ENCODE measurements at places on chromosomes 5 and 9.

DNA sequence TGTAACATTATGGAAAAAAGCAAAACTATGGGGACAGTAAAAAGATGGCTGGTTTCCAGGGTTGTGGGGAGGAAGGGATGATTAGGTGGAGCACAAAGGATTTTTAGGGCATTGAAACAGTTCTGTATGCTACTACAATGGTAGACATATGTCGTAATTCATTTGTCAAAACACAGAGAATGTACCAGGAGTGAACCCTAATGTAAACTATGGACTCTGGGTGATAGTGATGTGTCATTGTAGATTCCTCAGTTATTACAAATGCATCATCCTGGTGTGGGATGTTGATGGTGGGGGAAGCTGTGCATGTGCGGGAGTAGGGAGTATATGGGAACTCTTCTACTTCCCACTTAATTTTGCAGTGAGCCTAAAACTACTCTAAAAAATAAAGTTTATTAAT is 135.0 kb upstream of the GABRP start:
- DNase-seq = peak; percentile 89

DNA sequence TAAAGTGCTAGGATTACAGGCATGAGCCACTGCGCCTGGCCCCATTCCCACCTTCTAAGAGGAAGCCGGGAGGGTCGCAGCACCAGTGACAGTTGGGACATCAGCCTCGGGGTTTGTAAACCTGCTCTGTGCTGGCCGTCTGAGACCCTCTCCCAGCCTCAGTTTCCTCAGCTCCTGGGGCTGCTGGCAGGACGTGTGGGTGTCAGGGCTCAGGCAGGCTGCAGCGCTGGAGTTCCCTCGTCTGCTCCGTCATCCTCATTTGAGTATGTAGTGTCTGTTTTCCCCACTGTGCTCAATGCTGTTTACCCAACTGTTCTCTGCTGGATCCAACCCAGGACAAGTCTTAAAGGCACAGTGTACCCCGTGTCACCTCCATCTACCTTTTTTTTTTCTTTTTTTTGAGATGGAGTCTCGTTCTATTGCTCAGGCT is 2.0 kb upstream of the NINJ1 start:
- DNase-seq = peak; percentile 83

- DNase-seq = no peak
Measured at GRCh38 chr5:174010365-174010764, 21.4 kb downstream of the C5orf47 start.

GRCh38 chr5:135011355-135012032 is 22.5 kb downstream of the PITX1 start:
- DNase-seq = no peak

DNA sequence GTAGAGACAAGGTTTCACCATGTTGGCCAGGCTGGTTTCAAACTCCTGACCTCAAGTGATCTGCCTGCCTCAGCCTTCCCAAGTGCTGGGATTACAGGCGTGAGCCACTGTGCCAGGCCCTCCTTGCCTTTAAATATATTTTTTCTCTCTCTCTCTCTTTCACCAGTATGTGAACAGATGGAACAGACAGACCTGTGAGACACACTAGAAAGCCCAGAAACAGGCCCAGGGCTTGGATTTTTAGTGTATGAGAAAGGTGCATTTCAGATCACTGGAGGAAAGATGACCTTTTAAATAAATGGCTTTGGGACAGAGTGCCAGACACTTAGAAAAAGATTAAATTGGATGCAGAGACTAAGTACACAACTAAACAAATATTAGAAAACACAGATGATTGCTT is 3.1 kb downstream of the RASGEF1C start:
- DNase-seq = no peak

DNA sequence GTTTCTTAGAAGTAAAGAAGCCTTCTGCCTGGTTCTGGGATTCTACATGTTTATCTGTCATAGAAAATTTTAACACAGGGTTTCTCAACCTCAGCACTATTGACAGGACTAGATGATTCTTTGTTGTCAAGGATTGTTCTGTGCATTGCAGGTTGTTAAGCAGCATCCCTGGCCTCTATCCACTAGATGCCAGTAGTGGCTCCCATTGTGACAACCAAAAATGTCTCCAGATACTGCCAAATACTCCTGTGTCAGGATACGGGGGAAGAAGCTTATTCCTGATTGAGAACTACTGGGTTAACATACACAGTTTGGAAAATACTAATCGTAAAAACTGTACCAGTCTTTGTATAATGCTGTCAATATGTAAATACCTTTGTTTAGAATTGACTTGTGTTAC is 167.1 kb downstream of the NIPBL start:
- peak; percentile 5 for DNase-seq

DNA sequence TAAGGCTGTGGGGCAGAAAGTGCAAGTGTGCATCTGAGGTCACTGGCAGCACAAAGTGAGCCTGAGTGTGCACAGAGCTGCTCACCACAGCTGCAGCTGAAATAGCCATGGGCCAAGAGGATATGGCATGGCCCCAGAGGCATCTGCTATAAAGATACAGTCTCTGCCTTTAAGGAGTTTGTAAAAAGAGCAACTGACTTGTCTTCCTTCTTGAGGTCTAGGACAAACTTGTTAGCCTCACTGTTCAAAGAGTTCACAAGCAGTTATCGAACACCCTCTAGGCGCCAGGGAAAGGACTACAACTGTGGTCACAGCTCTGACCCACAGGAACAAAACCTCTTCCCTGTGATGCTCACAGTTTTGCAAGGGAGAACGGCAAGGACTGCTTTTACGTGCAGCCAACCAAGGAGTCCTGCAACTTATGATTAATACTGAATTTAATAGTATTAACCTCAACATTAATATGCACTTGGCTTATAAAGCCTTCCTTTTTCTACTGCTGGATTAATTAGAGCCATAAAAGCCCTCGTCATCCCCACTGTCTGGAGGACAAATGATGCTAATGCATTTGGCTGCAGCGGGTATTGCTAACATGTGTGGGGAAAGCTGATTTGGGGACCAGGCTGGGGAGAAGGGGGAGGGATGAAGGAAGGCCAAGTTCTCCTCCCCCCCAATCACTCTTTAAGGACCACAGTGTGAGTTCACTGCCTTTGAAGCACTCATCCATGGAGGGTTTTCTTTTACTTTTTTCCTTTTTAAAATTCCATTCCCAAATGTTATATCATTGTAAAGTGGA is 189.8 kb upstream of the TRIM32 start:
- no peak for DNase-seq

- no peak for DNase-seq
Measured at GRCh38 chr9:38033941-38034340, 35.1 kb downstream of the SHB start.

DNA sequence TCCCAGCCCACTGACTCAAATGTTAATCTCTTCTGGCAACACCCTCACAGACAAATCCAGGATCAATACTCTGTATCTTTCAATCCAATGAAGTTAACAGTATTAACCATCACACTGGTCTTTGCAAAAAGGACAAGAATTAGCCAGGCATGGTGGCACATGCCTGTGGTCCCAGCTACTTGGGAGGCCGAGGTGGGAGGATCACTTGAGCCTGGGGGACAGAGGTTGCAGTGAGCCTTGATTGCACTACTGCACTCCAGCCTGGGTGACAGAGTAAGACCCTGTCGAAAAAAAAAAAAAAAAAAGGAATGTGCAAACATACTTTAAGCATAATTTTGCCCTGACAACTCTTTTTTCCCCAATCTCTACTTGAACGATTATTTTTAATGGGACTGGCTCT is 57.9 kb upstream of the ERBIN start:
- DNase-seq = no peak

DNA sequence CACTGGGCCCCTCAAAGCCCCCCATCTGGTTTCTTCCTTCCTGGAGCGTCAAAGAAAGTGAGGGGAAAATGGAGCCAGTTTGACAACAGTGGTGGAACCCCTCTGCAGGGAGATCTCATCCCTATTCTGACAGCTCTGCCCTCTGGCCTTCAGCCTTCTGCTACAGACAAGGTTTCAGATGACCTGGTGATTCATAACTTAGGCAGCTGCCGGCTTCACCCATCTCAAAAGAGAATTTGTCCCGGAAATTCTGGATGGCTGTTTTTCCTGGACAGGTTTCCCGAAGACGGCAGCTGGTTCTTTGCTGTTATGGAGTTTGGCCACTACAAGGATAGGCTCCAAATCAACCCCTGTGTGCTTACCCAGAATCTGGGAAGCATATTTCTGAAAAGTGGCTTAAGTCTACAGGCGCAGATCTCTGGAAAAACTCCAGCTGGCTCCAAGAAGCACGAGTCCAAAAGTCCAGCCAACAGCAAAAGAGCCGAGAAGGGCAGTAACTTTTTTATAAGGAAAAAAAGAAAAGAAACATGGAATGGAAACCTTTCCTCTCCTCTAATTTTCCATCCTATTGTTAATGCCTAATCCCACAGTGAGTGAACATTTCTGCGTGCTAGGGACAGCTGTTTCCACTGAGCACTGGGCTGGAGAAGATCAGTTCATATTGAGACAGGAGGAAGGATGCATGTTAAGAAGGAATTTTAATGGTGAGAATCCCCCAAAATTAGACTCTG is 54.5 kb downstream of the ZNF366 start:
- peak; percentile 73 for DNase-seq

DNA sequence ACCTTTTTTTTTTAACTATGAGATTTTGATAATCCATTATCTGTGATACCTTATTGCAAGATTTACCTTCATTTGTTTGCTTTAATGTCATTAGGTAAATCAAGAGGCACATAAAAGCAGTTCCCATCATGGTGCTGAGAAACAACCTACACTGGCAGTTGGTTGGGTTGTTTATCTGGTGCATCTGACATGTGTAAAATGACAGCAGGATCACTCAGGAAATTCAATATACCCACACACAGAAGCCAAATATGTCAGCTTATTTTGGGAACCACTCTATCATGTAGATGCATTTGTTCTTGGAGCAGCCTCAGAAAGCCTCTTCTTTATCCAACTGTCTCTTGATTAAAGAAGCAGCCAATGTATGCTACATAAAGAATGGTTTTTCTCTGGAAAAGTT is 7.8 kb upstream of the CCDC192 start:
- no peak for DNase-seq

DNA sequence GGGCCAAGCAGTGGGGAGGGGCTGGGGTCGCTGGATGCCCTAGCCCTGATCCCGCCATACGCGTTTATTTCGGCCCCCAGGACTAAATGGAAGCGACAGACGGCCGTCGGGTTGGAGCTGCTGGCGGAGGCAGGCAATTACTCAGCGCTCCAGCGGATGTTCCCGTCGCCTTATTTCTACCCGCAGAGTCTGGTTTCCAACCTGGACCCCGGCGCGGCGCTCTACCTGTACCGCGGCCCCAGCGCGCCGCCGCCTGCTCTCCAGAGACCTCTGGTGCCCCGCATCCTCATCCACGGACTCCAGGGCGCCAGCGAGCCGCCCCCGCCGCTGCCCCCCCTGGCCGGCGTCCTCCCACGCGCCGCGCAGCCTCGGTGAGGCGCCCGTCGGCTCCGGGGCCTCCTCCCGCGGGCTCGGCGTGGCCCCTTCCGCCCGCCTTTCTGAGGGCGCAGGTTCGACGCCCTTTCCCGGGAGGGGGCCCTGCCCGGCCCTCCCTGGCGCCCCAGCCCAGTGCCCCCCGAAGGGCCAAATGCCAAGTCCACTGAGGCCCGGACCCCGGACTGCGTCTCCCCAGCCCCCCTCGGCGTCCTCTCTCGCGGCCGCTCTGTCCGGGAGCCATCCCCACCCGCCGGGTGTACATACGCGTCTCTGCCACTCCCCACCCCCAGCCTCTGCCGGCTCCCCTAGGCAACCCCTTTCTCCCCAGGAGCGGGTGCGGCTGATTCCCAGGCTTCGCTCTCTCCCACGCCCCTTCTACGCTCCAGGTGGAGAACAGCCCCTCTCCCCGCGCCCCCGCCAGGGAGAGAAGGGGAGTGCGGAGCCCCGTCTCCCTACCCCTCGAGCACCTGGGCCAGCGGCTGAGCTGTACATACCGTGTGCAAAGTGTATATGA is 7.0 kb downstream of the BARHL1 start:
- DNase-seq = no peak

DNA sequence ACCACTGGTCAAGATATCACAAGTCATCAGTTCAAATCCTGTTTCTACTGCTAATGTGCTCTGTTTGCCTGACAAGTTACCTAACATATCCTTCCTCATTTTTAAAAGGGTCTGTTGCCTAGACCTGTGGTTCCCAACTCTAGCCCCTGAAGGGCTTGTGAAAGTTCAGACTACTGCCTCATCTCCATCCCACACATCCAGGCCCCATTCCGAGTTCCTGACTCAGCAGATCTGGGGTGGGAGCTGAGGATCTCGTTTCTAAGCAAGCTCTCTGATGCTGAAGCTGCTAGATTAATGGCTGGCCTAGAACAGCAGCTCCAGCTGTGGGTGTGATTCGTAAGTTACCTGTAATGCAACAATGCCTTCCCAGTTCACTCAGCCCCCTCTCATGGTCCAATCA is 32.5 kb downstream of the S1PR3 start:
- DNase-seq = no peak

DNA sequence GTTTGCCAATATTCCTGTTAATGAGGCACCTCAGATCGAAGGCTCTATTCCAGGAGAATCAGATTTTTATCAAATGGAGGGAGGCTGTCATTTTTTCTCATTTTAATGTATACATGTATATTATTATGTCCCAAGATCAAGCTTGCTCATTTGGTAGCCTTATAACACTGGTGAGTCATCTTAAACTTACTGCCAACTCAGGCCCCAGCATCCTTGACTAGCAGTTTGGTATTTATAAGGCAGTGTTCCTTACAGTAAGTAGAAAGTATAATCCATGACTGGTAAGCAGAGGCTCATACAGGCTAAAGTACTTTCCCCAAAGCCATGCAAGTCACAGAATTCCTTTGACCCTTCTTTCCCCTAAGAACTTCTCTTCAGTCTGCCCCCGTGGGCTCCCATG is 90.7 kb upstream of the NR3C1 start:
- peak; percentile 95 for DNase-seq

GRCh38 chr5:169336242-169336641 is 35.3 kb upstream of the SLIT3 start:
- no peak for DNase-seq

DNA sequence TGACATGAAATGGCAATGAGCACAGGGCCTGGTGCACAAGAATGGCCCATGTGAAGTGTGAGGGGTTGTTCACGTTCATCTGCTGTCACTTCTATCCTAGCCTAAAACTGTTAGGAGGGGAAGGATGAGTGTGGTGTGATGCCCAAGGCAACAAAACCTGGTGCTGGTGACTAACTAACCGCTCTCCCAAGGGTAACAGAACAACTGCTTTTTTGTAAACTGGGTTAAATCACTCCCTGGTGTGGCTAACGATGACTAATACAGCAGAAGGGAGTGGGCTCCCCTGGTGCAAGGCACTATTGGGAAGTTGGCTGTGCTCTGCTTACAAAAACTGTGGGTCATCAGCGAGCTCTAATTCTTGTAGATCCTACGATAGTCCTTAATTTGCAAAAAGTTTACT is 103.2 kb upstream of the VCAN start:
- peak; percentile 32 for DNase-seq

GRCh38 chr5:127824126-127824525 is 120.9 kb downstream of the CCDC192 start:
- DNase-seq = no peak

- DNase-seq = peak; percentile 36
Measured at GRCh38 chr5:79229357-79230174, 6.4 kb upstream of the JMY start.

- no peak for DNase-seq
Measured at GRCh38 chr9:107530679-107531078, 41.1 kb upstream of the KLF4 start.

Data from iris pigment epithelial cell (primary cell).